ENCODE measurements at places on chromosomes 5 and 9.
A peak's percentile ranks its signal among the peaks of the same experiment; 100 is the strongest.

GRCh38 chr5:170832241-170832640, 29.6 kb upstream of the RANBP17 start:
- no peak for DNase-seq

GRCh38 chr5:161966564-161966963, 101.0 kb upstream of the GABRG2 start:
- peak; percentile 1 for DNase-seq

GRCh38 chr5:167967494-167968177, 323.8 kb upstream of the WWC1 start:
- DNase-seq, result no peak

DNA sequence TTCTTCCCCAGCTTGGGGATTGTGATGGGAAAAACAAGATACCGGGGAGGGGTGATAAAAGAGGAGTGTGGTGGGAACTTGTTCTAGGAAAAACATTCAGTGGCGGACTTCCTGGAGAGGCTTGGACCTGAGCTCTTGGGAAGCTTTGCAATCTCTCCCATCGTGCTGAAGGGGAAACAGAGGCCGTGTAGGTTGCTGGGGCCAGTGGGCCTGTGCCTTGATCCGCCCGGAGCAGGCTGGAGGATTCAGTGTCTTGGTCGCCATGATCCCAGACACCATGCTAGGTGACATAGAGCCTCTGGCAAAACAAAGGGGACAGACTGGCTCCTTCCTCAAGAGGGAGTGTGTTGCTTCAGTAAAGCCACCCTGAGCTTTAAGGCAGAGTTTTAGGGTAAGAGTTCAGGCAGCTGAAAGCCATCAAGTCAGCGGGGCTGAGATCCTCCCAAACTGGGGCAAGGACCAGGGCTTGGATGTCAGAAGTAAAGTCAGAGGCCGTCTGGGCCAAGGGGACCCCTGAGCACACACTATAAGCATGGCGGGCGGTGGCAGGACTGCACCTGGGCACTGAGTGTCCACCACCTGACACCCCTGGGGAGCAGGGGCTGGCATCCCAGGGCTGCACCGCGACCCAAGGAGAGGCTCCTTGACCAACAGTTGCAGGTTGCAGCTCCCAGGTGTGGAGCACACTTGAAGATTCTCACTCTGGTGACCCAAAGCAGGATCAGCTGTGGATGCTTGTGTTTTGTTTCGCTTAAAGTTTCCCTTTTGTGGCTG, 44.7 kb downstream of the TRIP13 start:
- no peak for DNase-seq

DNA sequence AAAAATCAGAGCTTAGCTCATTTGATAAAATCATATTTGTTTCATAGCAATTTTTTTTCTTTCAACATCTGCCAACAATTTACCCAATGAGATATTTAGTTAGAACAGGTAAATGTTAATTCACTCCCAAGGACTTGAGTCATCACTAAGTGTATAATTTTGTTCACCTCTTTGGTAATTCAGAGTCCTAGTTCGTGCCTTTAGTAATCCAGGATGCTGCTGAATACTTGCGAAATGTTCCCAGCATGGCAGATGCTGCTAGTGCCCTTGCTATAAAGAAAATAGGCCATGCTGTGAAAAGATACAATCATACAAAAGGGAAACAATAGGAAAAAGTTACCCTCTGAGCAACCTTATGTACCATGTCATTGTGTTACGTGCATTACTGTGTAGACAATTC, 210.5 kb downstream of the CSNK1G3 start:
- DNase-seq, result peak; percentile 11

GRCh38 chr9:89071591-89071990, 80.3 kb downstream of the S1PR3 start:
- no peak for DNase-seq

GRCh38 chr9:133374612-133375115, 1.2 kb downstream of the SURF4 start:
- DNase-seq, result peak; percentile 84

- no peak for DNase-seq
Measured at GRCh38 chr9:130294664-130295063, 29.1 kb downstream of the HMCN2 start.

DNA sequence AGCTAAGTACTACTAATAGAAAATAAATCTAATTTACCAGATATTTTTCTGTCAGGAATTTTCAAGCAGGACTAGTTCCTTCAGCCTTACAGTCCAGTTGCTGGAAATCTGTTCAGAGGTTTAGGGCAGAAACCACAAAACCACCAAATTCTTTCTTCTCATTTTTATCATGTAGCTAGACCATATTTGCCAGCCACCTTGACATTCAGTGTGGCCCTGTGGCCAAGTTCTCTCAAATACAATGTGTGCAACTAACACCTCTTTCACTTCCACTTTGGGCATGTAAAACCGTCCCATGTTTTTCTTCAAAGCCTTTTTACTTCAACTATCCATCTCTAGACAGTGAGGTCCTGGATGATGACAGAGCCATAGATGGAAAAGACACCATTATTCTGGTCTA, 1133.2 kb upstream of the CDH18 start:
- no peak for DNase-seq

DNA sequence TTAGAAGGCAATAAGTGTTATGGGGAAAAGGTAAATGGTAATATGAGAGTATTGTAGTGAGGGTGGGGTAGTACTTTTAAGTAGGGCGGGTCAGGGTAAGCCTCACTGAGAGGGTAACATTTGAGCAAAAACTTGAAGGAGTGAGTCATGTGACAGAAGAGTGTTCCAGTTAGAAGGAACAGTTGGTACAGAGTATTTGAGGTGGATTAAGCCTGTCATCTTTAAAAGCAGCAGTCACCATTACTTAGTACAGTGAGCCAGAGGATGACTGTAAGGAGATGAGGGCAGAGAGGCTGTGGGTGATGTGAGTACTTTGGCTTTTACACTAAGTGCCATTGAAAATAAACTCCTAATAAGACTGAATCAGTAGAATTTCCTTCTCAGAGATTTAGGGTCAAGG, 54.8 kb downstream of the UBAP1 start:
- peak; percentile 66 for DNase-seq

DNA sequence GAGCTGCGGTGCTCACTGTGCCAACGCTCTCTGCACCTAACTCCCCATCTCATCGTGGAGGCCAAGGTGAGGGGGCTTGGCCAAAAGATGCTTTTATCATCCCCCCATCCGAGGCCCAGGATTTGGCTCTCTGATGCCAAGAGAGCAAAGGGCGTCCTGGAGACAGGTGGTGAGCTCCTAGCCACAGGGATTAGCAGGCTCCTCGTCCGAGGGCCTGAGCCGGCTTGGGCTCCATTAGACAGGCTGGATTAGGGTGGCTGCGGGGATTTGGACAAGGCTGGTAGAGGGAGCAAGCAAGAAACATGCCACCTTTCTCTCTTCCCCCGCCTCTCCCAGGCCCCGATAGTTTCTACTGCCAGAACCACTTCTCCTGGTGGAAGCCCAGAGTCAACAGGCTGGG, 1.0 kb upstream of the GRM6 start:
- no peak for DNase-seq

DNA sequence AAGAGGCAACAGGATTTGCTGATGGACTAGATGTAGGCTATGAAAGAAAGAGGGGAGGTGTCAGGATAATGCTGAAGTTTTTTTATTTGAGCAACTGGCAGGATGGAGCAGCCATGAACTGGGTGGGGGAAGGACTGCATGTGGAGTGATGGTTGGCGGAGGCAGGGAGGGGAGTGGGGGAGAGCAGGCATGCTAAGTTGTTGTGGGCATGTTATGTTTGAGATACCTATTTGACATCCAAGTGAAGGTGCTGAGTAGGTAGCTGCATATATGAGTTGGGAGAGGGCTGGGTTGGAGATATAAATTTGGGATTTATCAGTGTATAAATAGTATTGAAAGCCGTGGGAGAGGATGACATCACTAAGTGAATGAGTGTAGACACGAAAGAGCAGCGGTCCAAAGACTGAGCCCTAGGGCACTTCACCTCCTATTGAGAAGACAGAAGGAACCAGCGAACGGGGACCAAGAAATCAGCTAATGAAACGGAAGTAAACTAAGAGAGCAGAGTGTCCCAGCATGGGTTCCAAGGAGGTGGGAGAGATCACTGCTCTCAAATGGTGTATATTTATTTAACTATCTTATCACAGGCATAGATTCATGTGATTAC, 7.4 kb downstream of the BSPRY start:
- no peak for DNase-seq

DNA sequence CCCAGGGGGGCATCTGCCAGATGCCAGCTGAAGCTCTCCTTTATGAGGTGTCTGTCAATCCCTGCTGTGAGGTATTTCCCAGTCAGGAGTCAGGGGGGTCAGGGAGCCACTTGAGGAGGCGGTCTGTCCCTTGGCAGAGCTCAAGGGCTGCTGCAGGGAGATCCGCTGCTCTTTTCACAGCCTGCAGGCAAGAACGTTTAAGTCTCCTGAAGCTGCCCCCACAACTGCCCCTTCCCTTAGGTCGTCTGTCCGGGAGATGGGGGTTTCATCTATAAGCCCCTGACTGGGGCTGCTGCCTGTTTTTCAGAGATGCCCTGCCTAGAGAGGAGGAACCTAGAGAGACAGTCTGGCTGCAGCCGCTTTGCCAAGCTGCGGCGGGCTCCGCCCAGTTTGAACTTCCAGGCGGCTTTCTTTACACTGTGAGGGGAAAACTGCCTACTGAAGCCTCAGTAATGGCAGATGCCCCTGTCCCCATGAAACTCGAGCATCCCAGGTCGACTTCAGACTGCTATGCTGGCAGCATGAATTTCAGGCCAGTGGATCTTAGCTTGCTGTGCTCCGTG, 148.3 kb downstream of the RPS23 start:
- no peak for DNase-seq

Measured in fibroblast of mammary gland (primary cell).